Mucosa of gallbladder (tissue), 1 donor: ENCODE measurements at places on chromosomes 11 and 22.

DNA sequence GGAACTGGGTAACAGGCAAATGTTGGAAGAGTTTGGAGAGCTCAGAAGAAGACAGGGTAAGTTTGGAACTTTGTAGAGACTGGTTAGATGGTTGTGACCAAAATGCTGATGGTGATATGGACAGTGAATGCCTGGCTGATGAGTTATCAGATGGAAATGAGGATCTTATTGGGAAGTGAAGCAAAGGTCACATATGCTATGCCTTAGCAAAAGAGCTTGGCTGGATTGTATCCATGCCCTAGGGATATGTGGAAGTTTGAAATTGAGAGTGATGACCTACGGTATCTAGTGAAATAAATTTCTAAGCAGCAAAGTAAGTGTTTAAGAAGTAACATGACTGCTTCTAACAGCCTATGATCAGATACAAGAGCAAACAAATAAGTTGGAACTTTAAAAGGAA is 17.8 kb downstream of the BBOX1 start:
- no peak for DNase-seq

- no peak for DNase-seq
Measured at GRCh38 chr11:120594746-120595145, 83.2 kb downstream of the GRIK4 start.

DNA sequence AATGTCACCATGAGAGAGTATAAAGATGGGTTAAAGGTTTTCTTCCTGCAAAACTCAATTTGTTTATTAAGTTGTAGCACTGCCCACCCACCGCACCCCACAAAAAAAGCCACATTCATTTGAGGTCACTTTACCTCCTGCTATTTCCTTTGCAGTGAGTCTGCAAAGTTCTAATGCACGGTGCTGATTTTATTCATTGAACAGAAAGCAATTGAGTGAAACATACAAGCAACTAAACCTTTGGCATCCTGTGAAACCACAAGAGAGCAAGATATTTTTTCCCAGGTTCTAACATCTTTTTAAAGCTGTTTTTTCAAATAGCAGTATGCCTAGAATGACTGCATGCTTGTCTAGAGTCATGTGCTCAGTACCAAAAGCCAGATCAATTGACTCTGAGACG is 39.0 kb downstream of the RRAS2 start:
- peak; percentile 14 for DNase-seq

DNA sequence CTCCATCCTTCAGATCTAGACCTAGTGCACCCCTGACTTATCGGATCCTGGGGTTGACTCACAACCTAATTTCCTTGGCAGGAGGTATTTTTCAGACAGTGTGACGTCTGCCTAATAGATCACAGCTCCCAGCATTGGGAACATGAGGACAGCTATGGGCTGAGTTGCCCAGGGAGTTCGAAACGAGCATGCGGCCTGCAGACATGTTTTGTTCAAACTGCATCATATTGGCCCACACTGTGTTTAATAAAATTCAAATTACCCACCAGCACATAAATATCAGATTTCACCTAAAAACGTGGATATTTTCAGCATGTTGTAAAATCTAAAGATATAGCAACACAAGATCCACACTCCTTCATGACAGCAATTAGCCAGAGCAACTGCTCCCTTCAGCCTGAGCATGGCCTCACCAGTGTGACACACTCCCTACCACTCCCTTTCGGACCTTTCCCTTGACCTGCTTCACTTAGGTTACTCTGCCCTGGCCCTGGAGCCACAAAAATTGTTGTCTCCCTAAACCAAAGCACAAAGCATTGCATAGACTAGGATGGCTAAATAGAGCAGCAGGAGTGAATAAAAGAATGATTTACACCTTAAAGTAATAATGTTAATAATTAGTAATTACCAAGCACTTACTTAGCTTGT is 53.6 kb upstream of the USP47 start:
- no peak for DNase-seq

- no peak for DNase-seq
Measured at GRCh38 chr11:131838016-131838415, 467.6 kb downstream of the NTM start.

GRCh38 chr11:92432515-92432914 is 207.9 kb downstream of the FAT3 start:
- no peak for DNase-seq
